ENCODE measurements at places on chromosomes 12 and 14. TPM values are rescaled to one million over a fixed set of nuclear protein-coding genes. Genes with fewer than 3 reads are reported as not detected.

GRCh38 chr12:24945845-24946244 is 3.1 kb downstream of the BCAT1 start:
- H3K27me3 ChIP-seq, result peaks cover 14% of the 10 kb centered on the region
- H3K4me3 ChIP-seq, result no peak overlapping the region
- H3K36me3 ChIP-seq, result peaks cover 8% of the 10 kb centered on the region
- DNase-seq, result no peak
- no peaks in the 10 kb centered on the region for H3K4me1 ChIP-seq
- H3K27ac ChIP-seq, result no peak overlapping the region

- no peak overlapping the region for H3K4me3 ChIP-seq
- no peaks in the 10 kb centered on the region for H3K36me3 ChIP-seq
Measured at GRCh38 chr12:42426746-42427145, 100.8 kb downstream of the PPHLN1 start.

GRCh38 chr14:33052943-33053342 is 114.3 kb downstream of the NPAS3 start:
- no peak overlapping the region for H3K4me3 ChIP-seq
- H3K27ac ChIP-seq, result no peak overlapping the region
- DNase-seq, result no peak
- H3K27me3 ChIP-seq, result no peaks in the 10 kb centered on the region
- H3K36me3 ChIP-seq, result no peaks in the 10 kb centered on the region
- H3K4me1 ChIP-seq, result no peaks in the 10 kb centered on the region

GRCh38 chr12:15700595-15700994 is 88.6 kb downstream of the EPS8 start:
- peaks cover 82% of the 10 kb centered on the region for H3K4me1 ChIP-seq
- H3K4me3 ChIP-seq, result no peak overlapping the region
- peak; percentile 23 for DNase-seq
- peaks cover 12% of the 10 kb centered on the region for H3K36me3 ChIP-seq

DNA sequence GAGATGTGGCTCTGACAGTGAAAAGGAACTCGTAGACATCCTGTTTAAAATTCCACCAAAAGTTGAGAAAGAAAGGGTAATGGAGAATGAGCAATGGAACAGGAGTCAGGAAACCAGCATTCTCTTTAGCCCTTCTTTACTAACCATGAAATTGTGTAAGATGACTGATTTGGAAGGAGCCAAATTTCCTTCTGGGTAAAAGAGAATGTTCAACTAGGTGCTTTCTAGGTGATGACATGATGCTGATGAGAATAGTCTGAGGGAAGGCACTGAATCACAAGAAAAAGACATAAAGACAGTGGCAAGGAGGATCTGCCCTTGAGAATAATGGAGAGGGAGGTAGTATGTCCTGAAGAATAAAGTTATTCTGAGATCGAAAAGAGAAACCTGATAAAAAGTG is 2.2 kb downstream of the TSHR start:
- no peak overlapping the region for H3K4me3 ChIP-seq
- no peak for DNase-seq
- no peaks in the 10 kb centered on the region for H3K4me1 ChIP-seq
- H3K27ac ChIP-seq, result no peak overlapping the region
- H3K27me3 ChIP-seq, result peaks cover 57% of the 10 kb centered on the region
- H3K36me3 ChIP-seq, result peaks cover 5% of the 10 kb centered on the region

- no peak overlapping the region for H3K4me3 ChIP-seq
- no peak overlapping the region for H3K27ac ChIP-seq
- H3K36me3 ChIP-seq, result no peaks in the 10 kb centered on the region
- DNase-seq, result no peak
- no peaks in the 10 kb centered on the region for H3K27me3 ChIP-seq
Measured at GRCh38 chr12:121958541-121959240, 40.3 kb downstream of the CFAP251 start.

GRCh38 chr12:64882687-64883086 is 58.2 kb downstream of the TBC1D30 start:
- H3K4me1 ChIP-seq, result no peaks in the 10 kb centered on the region
- no peak overlapping the region for H3K27ac ChIP-seq
- no peaks in the 10 kb centered on the region for H3K27me3 ChIP-seq
- no peak overlapping the region for H3K4me3 ChIP-seq

GRCh38 chr14:37083599-37083998 is 88.8 kb downstream of the SLC25A21 start:
- no peaks in the 10 kb centered on the region for H3K27me3 ChIP-seq
- H3K4me3 ChIP-seq, result peak overlapping the region; percentile 27
- peak overlapping the region; percentile 62 for H3K27ac ChIP-seq
- no peak for DNase-seq
- peaks cover 38% of the 10 kb centered on the region for H3K4me1 ChIP-seq

DNA sequence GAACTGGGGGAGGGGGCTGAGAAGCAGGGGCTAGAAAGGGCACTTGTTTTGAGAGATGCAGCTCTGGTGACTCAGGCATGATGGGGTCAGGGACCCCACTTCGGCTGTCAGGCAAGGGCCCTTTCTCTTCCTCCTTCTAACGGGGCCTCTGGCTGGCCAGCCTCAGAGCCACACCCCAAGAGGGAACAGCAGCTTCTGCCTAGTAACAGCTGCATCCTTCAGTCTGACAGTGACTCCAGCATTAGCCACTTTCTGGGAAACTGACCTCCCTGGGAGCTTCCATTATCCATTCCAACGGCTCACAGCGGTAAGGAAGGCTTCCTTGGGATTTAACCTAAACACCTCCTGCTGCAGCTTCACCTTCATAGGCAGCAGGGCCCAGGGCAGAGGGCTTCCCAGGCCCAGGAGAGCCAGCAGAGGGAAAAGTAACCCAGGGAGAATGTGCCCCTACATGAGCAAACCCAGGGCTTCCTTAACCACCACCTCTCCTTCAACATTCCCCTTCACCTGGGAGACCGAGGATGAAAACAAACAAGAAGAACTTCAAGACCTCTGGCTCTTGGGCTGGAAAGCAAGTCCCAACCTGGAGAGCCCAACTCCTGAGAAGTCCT is 2.7 kb downstream of the NCKAP5L start:
- peaks cover 12% of the 10 kb centered on the region for H3K4me1 ChIP-seq
- H3K27ac ChIP-seq, result no peak overlapping the region
- H3K27me3 ChIP-seq, result no peaks in the 10 kb centered on the region
- no peak for DNase-seq
- peaks cover 18% of the 10 kb centered on the region for H3K36me3 ChIP-seq

DNA sequence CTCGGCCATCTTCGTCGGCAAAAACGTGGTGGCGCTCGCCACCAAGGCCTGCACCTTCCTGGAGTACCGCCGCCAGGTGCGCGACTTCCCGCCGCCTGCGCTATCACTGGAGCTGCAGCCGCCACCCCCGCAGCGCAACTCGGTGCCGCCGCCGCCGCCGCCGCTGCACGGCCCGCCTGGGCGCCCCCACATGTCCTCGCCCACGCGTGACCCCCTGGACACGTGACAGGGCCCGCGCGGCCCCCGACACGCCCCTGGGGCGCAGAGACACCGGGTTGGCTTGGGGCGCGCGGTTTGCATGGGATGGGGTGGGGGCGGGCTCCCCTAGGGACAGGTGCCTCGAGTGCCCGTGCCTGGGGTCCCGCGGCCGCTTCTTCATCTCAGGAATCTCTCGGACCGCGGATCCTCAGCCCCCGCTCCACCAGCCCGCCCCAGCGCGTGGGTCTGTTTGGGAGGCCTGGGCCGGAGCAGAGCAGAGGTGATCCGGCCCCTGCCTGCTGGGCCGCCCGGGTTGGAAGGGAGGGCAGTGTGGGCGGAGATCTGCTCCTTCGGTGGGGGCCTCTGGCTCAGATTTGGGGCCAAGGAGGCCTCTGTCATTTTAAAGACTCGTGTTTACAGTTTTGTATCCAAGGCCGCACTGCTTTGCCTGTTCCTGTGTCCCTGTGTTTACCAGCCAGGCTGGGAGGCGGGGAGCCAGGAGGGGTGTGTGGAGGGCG is 3.3 kb downstream of the TMEM121 start:
- no peak overlapping the region for H3K27ac ChIP-seq
- H3K36me3 ChIP-seq, result peaks cover 26% of the 10 kb centered on the region
- no peak overlapping the region for H3K4me3 ChIP-seq
- no peaks in the 10 kb centered on the region for H3K4me1 ChIP-seq
- H3K27me3 ChIP-seq, result peaks cover 55% of the 10 kb centered on the region
- no peak for DNase-seq

GRCh38 chr14:62711351-62712023 is 333.8 kb downstream of the KCNH5 start:
- no peak for DNase-seq
- no peak overlapping the region for H3K27ac ChIP-seq
- no peaks in the 10 kb centered on the region for H3K36me3 ChIP-seq
- H3K4me3 ChIP-seq, result no peak overlapping the region
- no peaks in the 10 kb centered on the region for H3K4me1 ChIP-seq

DNA sequence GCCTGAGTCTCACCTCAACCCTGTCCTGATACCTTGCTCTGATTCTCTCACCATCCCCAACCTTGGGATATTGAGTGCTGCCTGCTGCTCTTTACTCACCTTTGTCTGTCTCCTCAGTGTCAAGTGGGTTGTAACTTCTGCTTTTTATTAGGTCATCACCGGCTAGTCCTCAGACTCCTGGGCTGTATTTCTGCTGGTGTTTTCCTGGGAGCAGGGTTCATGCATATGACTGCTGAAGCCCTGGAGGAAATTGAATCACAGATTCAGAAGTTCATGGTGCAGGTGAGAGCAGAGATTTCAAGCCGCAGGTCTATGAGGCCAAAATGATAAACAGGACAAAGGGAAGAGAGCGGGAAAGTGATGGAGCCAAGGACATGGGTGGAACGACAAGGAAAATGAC is 498 bp downstream of the SLC39A2 start:
- no peak overlapping the region for H3K4me3 ChIP-seq
- no peak for DNase-seq
- H3K27me3 ChIP-seq, result no peaks in the 10 kb centered on the region
- H3K36me3 ChIP-seq, result peaks cover 9% of the 10 kb centered on the region

GRCh38 chr14:105216490-105217247 is 31.7 kb upstream of the BTBD6 start:
- peaks cover 13% of the 10 kb centered on the region for H3K36me3 ChIP-seq
- H3K4me1 ChIP-seq, result no peaks in the 10 kb centered on the region
- H3K4me3 ChIP-seq, result no peak overlapping the region
- H3K27ac ChIP-seq, result no peak overlapping the region
- no peak for DNase-seq

GRCh38 chr12:52391618-52392002 is 6.2 kb upstream of the KRT84 start:
- H3K36me3 ChIP-seq, result no peaks in the 10 kb centered on the region
- no peak overlapping the region for H3K4me3 ChIP-seq
- DNase-seq, result no peak
- H3K27ac ChIP-seq, result no peak overlapping the region
- no peaks in the 10 kb centered on the region for H3K4me1 ChIP-seq

PLCZ1 gene
- not detected for total RNA-seq

DPF3 gene
- 9.6 TPM for total RNA-seq

DPY19L2 gene
- total RNA-seq, result 9.2 TPM

IKZF4 gene
- 7.3 TPM for total RNA-seq

Measured in Calu3 (cell line).